ENCODE measurements at places on chromosomes 5 and 9.
A peak's percentile ranks its signal among the peaks of the same experiment; 100 is the strongest.

- no peak for DNase-seq
Measured at GRCh38 chr9:136564379-136564988, 18.6 kb upstream of the NOTCH1 start.

DNA sequence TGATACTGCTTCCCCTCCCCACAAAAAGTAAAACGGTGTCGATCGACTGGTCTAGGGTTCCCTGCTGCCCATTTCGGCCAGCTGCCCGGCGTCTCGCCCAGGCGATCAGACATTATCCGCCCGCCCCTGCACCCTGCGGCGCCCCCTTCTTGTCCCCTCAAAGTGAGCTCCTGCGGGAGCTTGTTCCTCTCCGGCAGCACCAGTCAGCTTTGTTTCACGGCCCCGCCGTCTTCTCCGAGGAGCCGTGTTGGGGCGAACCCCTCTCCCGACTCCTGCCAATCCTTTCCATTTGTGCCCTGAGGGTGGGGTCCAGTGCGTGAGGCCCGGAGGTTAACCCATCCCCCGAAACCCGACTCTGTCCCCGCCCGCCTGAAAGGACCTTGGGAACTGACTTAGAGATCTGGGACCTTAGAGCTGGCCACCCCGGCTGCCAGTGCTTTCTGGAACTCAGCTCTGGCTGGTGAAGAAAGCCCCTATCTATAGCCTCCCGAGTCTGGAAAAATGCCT lies 518 bp downstream of the UBE2B start:
- DNase-seq, result peak; percentile 33

DNA sequence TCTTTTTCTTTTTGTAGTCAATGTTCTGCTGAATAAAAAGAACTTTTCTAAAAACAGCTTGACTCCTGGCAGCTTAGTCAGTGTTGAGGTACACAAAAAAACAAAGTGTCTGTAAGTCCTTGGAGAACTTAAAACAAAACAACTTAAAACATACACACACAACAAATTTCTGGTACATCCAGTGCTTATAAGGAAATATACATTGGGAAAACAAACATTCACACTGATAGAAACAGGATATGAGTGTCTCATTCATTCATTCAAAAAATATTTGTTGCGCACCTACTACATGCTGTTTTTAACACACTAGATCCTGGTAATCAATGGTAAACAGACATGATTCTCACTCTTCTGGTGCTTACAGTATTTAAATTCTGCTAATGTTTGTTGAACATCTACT lies 27.4 kb upstream of the MEGF9 start:
- DNase-seq, result no peak

DNA sequence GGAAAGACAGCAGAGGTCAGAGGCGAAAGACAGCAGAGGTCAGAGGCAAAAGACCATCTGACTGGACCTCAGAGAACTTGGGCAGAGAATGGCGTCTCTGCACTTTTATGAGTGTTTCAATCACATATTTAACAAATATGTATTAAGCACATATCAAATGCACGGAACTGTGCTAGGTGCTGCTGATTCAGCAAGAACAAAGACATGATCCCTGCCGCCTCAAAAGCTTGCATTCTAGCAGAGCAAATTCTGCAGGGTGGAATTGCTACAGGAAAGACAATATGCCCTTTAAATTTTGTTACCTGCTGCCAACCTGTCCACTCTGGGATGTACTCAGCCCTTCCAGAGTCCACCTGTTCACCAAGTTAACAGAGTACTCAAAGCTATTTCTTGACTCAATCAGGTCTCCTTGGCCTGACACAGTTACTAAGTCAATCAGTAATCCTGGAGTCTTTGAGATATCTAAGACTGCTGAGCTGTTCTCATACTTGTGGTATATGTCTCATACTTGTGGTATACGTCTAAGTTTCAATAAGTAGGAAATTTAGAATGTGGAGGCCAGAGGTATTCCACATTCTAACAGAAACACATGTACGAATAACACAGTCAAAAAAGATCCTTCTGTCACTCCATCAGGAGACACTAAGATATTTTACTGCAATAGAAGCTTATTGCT lies 131.8 kb downstream of the GNAQ start:
- DNase-seq, result no peak

GRCh38 chr5:133531178-133531577 lies 81.2 kb downstream of the FSTL4 start:
- DNase-seq, result no peak

GRCh38 chr9:107894572-107895261 lies 405.1 kb upstream of the KLF4 start:
- no peak for DNase-seq

GRCh38 chr5:172482156-172483020 lies 28.1 kb upstream of the SH3PXD2B start:
- no peak for DNase-seq

- no peak for DNase-seq
Measured at GRCh38 chr9:93730217-93730616, 153.8 kb downstream of the PHF2 start.

- DNase-seq, result no peak
Measured at GRCh38 chr5:14587150-14587549, 5.6 kb downstream of the OTULINL start.

- DNase-seq, result no peak
Measured at GRCh38 chr5:16521521-16522483, 56.2 kb upstream of the ZNF622 start.

DNA sequence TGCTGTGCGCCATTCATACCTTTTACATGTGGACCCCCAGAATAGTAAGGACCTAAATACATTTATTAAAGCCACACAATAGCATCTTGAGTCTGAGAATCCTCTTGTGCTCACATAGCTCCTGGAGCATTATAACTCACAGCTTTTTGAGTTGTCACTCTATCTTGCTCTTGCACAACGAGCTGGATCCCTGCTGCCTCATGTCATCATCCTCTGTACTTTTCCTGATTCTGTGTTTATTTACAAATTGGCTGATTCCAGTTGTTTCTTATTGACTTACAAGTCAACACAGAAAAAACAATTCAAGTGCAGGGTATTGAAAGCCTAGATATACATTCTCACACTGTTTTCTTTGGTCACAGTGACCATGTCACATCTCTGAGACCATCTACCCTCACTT lies 112.9 kb downstream of the SLC1A3 start:
- no peak for DNase-seq

Data from stimulated activated CD4-positive, alpha-beta T cell treated with anti-CD3 and anti-CD28 coated beads, Interleukin-2, amount 100 ng/mL, for 48 hours (primary cell).